ENCODE measurements at places on chromosomes 2 and 18.
A peak's percentile ranks its signal among the peaks of the same experiment; 100 is the strongest.

DNA sequence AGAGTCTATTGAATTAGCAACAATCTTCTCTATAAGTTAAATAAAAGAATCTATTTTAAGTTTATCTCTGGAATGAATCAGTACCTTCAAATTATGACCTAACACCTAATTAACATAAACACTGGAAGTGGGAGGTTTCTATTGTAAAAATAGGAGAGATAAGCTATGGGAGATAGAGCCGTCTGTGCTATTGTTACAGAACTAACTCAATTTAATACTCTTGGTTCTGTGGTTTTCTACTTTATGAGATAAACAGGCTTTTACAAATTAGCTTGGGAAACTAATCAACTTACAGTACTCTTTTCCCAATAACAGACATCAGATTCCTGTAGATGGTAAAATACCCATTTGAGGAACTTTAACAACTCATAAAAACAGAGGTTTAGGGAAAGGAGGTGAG is 25.6 kb upstream of the STAT1 start:
- no peak for DNase-seq

DNA sequence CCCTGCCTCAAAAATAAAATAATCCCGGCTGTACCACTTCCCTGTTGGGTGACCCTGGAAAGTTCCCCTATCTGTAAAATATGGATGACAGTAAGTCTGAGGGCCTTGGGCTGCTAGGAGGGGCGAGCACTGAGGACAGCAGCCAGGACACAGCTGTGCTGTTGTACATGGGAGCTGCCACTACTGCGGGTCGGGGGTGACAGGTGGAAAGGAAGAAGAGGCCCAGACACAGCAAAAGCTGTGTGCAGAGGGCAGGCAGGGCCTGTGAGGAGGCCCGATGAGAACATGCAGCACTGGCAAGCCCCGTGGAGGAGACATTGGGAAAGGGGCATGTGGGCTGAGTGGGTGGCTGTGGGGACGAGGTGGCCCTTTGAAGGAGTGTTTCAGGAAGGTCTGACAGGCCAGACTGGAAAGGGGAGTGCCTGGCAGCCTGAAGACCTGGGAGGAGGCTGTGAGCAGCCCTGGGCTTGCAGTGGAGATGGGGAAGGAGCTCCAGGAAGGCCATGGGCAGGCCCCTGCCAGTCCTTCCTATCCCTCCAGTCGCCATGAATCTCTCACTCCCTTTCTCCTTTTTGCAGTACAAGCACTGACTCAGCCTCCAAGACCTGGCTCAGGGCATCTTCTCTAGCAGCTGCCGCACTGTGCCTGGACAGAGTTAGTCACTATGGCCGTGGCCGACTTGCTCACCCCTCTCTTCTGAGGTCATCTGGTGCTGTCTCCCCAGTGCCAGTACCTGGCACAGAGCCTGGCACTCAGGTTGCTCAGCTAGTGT is 28.9 kb upstream of the SEMA4C start:
- DNase-seq, result no peak

DNA sequence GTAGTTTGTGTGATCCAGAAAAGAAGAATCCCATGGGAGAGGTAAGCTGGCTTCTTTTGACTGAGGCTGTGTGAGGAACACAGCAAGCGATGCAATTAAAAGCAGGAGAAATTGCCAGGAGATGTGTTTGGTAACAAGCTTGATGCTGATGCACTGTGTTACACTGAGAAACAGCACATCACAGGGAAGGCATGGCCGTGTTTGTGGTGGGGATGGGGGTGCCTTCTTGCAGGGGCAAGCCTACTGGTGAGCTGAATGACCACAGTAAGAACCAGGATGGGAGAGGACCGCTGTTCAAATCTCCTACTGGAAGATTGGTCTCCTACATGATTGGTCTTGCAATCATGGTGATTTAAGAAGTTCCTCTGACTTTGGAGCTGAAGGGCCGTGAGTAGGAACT is 477.7 kb upstream of the HS6ST1 start:
- no peak for DNase-seq

DNA sequence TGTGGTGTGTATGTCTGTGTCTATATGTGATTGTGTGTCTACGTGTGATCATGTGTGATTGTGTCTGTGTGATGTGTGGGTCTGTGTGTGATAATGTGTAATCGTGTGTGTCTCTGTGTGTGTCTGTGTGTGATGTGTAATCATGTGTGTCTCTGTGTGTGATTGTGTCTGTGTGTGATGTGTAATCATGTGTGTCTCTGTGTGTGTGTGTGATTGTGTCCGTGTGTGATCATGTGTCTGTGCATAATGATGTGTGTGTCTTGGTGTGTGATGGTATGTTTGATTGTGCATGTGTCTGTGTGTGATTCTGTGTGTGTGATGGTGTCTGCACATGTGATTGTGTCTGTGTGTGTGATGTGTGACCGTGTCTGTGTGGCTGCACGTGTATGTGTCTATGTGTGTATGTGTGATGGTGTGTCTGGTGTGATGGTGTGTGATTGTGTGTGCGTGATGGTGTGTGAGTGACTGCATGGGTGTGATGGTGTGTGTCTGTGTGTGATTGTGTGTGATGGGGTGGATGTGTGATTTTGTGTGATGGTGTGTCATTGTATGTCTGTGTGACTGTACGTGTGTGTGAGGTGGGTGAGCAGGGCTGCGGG is 78.9 kb downstream of the RTP5 start:
- no peak for DNase-seq

GRCh38 chr2:62216113-62216512 is 20.2 kb downstream of the B3GNT2 start:
- DNase-seq, result no peak

DNA sequence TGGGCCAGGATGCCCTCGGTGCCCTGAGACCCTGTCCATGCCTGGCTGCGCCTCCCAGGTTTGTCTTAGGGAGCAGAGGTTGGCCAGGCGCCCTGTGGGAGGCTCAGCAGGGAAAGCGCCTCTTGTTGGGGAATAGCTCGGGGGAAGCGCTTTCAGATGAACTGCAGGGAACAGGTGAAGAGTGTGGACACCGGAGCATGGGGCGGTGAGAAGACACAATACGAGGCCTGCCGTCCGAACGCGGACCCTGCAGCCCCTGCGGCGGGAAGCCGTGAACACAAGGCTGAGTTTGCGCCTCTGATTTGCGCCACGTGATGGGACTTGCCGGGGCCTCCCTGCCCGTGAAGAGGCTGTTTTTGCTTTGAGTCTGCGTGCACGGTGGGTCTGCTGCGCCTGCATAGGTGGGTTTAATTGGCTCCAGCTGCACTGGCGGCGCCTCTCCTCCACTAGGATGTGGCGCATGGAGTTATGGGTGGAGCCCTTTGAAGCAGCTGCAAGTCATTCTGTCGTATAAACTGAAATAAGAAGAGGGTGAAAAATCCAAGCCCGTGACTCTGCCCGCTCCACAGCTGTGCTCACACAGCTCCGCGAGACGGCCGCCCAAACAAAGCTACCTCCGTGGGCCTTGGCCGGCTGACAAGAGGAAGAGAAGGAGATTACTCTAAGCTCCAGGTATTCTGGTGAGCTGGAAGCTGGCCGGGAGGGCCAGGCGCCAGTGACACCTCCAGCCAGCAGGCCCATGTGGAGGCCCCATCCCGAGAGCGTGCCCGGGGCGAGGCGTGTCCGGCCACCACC is 103.5 kb upstream of the CTDP1 start:
- peak; percentile 59 for DNase-seq
